ENCODE measurements at places on chromosomes 2 and 18.

GRCh38 chr2:197705912-197706838 is 1.0 kb downstream of the MARS2 start:
- no peak for DNase-seq

DNA sequence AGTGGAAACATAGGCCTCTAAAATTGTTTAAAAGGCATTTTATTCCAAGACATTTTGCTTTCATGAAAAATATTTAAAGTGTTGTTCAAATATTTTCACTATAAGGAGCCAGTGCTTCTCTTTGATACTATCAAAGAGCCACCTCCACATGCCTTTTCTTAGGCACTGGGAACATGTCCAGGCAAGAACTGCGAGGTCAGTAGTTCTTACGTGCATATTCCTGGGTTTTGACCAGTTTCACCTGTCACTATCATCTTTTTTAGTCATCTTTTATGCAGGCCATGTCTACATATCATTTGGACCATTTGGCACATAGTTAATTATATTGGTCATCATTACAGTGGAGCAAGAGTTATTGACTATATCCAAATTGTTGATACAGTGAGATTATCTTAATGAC is 195.3 kb downstream of the CCDC85A start:
- DNase-seq: no peak

DNA sequence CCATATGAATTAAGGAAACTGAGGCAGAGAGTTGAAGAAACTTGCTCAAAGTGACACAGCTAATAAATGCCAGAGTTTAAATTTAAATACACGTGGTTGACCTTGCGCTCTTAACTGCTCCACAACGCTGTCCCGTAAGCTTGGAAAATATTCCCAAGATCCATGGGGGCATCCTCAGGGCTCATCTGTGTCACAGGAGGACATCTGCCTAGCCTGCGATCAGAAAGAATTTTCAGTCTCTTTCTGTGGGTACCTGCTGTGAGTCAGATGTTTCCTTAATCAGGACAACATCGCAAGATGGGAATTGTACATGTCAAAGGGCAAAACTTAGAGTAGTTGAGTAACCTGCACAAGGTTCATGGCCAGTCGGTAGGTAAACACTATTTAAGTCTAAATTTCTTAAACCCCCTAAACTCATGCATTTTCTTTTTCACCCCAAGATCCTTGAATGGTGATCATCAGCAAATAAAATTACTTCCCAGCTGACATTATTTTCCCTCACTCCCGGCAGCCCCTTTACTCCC is 1.4 kb downstream of the CMPK2 start:
- DNase-seq: no peak

- no peak for DNase-seq
These were observed 126.2 kb upstream of the DTNA start for GRCh38 chr18:34583895-34584294.

- peak; percentile 16 for DNase-seq
These were observed 233.7 kb downstream of the METTL4 start for GRCh38 chr18:2337552-2338141.

DNA sequence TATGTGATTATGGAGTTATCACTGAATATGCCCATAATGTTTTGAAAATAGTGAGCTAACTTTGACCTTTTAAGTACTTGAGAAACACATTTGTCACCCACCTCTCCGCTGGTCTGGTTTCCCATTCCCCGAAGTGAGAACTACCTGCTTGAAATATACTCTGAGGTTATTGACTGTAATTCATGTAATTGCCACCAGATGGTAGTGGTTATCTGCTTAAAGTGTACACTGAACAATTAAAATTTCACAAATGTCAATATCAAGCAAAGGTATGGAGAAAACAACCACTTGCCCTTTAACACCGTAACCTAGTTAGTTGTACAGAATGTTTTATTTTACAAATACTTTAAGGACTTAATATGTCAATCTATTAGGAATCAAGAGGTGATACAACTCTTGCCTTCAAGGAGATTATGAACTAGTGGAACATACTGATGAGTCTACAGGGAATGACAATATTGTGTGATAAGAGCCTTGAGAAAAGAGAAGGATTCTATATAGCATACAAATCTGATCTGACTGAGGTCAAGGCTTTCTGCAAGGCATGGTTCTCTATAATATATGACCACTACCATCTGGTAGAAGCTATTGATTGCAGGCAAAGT is 316.8 kb upstream of the KCNH7 start:
- peak; percentile 41 for DNase-seq

- DNase-seq: peak; percentile 74
These were observed at the start of gene LAMA3 for GRCh38 chr18:23689031-23689615. Gene LAMA3, plus strand, starts transcription at chr18:23689453. Its CDS starts 231 bp downstream, at chr18:23689684.

- no peak for DNase-seq
These were observed 653.0 kb upstream of the CHAC2 start for GRCh38 chr2:53114582-53114981.

DNA sequence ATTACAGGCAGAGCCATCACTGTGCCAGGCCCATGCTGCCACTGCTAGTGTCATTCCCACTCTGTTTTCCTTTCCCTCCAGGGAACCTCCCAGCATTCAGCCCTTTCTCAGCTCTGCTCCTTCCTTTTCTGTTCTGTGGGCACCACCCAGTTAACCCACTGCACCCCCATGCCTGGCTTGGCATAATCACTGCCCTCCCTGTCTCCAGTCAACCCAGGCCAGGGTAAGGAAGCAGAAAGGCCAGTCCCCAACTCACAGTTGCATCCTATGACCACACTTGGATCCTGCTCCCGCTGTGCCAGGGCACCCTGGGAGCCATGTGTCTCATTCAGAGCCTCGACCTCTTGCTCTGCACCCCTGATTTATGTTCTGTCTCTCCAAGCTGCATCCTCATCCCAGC is 32.2 kb downstream of the DPYSL5 start:
- DNase-seq: no peak

GRCh38 chr2:232460171-232460570 is 4.2 kb downstream of the ALPI start:
- DNase-seq: no peak

GRCh38 chr2:196592911-196593881 is 46.3 kb upstream of the CCDC150 start:
- DNase-seq: peak; percentile 69

DNA sequence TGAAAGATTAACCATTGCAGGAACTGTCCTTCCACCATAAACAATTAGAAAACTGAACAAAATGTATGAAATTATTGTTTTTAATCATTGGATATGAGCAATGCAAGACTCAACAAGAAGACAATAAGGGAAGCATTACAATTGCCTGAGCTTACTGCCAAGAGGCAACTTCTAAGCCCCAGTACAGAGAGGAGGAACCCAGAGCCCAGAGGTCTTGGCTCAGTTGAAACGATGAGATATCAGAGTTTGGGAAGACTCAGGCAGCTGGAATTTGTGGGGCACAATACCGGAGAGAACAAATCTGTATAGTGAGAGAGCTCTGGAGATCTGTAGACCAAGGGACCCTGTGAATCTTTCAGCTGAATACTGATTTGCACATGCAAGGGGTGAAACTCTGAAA is 80.6 kb upstream of the ZFP36L2 start:
- DNase-seq: no peak

DNA sequence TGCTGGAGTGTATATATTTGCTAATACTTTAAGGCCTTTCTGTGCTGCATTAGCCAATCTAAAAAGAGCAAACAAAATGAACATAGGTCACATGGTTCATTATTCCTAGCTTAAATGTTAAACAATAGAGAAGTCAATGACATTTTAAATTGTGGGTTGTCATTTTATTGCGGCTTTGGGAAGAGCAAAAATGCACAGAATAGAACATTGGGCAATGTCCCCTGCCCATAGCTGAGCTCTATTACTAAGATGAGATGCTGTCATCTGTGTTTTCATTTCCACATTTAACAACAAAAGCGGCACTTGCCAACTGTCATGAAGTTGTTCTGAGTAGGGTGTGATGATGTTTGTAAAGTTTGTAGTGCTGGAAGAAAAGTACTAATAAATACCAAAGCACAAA is 3.2 kb upstream of the VAPA start:
- DNase-seq: no peak

DNA sequence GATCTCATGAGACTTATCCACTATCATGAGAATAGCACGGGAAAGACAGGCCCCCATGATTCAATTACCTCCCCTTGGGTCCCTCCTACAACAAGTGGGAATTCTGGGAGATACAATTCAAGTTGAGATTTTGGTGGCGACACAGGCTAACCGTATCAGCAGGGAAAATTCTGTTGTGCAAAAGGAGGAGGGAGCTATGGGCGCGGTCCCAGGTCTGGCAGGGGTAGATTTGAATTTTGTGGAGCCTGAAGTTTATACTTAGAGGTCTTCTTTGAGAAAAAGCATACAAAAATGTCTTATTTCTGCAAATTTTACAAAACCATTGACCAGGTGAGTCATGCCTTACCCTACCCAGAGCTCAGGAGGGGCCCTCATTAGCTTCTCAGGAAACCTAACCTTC is 36.6 kb downstream of the SLC4A3 start:
- DNase-seq: no peak

DNA sequence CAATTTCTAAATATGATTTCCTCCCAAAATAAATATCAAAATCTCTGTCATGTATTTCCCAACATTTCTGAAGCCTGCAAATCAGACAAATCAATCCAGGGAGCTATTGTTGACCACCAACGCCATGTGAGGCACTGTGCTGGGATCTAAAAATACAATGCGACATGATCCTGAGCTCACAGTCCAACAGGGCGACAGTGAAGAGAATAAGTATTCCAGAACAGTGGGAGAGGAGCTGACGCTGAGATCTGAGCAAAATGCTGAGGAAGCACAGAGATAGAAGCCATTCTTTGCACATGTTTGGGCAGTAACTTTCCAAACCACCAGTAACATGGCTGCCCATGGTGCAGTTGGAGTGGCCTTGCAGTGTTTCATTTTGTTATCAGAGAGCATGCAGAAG is 412.5 kb downstream of the LRATD1 start:
- DNase-seq: no peak

- no peak for DNase-seq
These were observed 481.6 kb downstream of the LPIN1 start for GRCh38 chr2:12227941-12228608.

GRCh38 chr2:225454412-225454811 is 54.9 kb downstream of the NYAP2 start:
- no peak for DNase-seq

DNA sequence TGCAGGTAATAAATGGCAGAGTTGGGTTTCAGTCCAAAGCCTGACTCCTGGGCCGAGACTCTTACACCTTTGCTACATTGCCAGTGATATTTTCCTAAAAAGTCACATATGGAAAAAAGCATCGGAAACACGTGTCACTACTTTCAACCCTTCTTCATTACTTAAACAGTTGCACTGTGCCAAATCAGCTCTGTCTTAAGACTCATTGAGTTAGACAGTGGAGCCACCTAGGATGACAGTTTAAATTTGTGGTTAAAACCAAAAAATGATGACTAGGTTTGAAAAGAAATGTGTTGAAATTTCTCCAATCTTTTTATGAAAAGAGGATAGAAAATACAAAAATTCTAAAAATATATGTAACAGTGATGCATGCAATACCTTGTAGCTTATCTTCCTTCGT is 97.5 kb downstream of the TMEM247 start:
- no peak for DNase-seq

DNA sequence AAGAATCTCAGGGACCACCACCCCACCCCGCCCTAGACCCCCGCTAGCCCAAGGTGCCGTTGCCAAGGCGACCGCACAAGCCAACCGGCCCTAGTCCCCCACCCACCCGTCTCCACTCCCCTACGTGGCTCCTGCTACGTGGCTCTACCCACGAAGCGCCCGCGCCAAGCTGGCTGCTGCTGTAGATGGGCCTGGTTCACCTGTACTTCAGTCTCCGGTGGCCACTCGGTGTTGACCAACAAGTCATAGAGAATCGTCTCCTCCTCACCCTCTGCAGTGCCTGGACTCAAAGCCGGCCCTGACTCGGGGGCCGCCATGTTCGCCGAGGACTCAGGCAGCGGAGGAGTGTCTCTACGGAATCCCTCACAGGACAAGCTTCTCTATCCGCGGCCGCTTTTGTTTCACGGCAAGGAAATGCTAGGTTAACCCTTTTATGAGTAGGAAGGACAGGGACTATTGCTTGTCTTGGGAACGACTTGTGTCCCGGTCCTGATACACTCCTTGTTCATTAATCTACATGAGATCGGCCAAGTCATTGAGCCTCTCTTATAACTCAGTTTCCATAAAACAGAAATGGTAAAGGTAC is at the start of gene NBAS:
Gene NBAS (minus strand): TSS at position 347 of the 586 bp plus-strand sequence. CDS start 30 bp downstream, at position 317.
- peak; percentile 78 for DNase-seq

DNA sequence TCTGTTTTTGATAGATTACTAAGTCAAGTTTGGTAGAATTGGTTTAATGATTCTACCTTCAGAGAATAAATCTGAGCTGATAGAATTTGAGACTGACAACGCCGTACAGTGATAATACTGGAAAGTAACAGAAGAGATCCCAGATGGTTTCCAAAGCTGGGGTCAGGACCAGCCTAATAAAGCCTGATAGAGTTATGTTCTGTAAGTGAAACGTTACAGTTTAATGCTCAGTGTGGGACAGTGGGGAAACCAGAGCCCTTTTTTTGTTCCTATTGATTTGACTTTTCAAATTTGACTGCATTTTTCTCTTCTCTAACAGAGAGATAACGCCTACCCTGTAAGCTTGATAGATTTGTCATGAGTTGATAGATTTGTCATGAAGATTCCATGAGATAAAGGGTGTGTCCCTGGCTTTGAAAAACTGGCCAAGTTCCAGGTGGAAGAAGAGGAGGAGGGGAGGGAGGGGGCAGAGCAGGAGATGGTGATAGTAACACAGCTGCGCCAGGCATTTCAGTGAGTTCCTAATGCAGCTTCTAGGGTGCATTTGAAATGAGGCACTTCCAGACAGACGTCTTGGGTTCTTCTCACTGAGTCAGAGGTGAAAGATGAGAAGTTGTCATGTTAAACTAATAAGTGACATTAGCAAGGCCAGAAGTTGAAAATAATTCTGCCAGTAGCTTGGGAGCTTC is 65.1 kb downstream of the CERS6 start:
- no peak for DNase-seq

DNA sequence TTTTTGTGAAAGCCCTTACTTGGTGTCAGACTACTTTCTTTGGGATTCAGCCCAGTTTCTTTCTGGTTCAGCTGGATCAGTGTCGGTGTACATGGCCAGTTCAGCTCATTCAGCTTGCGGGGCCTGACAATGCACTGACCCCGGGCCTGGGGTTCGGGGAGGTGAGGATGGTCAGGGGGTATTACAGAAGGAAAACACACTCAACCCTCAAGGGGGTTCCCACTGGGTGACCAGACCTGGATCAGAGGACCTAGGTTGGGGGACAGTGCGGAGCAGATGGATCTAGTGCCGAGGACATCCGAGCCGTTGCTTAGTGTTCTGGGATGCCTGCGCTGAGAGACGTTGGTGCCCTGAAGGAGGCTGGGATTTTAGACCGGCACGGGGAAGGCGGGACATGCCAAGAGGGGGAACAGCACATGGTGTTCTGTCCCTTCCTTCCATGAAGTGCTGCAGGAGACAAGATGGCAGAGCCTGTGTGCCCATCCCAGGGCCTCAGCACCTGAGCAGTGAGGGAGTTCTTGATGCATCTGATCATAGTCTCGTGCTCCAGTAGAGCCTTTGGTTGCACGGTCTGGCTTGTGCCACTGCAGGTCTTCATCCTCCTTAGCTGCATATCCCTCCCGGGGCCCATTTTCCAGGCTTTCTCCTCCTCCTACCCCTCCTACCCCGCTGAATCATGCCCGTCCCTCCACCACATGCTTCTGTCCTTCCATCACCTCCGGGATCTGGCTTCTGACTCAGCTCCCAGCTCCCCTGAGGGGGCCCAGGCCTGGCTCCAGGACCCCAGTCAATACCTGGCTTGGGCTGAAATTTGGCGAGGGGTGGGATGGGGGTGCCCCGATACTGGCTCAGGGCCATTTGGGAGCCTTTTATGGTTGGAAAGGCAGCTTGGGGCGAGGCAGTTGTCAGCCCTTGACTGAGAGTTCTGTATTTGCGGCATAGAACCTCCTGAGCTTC is 18.0 kb downstream of the SPEG start:
- no peak for DNase-seq
